ENCODE measurements at places on chromosomes 2 and 18.

DNA sequence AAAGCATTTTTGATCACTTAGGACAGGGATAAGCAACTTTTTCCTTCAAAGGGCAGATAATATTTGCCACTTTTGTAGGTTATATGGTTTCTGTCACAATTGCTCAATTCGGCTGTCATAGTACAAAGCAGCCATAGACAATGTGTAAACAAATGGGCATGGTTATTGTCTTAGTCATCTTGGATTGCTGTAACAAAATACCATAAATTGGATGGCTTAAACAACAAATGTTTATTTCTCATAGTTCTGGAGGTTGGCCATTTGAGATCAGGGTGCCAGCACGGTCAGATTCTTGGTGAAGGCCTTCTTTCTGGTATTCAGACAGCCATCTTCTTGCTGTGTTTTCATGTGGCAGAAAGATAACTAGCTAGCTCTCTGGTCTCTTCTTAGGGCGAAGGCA lies 91.2 kb downstream of the TAF4B start:
- DNase-seq = no peak

DNA sequence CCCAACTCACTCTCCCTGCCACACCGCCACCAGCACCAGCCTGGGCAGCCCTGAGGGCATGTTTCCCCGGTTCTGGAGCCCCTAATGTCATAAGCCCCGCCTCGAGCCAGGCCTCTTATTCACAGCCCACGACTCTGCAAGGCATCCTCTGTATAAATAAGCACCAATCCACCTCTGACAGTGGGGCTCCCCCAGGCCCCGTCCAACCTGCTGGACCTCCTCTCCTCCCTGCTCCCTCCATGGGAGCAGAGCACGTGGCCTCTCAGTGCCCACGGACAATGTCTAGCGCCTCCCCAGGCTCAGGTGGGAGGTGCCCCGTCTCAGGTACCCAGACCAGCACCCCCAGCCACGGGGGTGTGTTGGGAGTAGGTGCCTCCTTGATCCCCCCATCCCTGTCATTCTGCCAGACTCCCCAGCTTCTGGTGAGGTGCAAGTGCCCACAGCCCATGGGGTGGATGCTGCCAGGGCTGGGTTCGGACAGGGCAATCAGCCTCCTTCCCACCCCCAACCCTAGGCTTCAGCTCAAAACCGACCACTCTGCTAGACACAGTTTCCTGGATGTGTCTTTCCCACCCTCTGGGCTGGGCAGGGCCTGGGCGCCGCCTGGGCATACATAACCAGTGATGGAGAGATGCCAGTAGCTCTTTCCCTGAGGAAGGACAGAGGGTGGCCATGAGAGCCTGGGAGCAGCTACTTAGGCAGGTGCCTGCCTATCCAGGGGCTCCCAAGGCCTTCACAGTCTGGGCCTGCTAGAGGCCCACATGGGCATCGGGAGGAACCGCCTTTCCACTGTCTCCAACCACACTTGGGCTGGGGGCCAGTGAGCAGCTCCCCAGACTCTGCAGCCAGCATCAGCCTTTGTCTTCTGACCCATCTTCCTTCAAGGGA lies 1.6 kb upstream of the ADRA2B start:
- DNase-seq = no peak

DNA sequence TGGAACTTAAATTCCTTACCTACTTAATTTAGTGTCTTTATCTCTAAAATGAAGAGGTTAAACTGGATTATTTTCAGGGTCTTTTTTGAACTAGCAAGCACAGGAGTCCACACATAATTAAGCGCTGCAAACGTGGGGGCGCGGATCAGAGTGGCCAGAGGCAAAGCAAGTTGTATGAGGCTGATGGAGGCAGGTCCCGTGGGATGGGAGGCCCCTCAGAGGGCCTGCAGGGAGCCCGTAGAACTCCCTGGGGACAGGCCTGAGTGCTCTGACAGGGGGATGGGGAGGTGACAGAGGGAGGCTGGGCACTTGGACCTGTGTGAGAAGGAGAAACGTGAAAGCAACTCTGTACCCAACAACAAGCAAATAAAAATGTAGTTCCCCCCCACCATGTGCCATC lies 177.8 kb downstream of the ACKR3 start:
- no peak for DNase-seq

GRCh38 chr18:26185267-26185666 lies 41.0 kb upstream of the TAF4B start:
- peak; percentile 7 for DNase-seq

DNA sequence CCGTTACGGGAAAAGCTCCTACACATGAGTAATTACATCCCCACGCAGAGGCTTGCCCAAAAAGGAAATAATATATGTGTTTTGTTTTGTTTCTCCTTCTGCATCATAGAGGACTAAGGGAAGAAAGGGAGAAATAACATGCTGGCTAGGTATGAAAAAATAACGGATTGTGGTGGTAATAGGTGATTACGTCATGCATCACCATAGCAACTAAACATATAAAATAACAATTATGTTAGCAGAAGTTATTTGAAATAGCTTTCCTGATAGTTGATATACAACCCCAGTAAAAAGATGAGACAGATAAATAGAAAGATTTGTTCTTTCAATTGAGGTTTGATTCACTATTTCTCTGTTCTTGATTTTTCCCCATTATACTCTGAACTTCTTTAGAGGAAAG lies 518.0 kb downstream of the ZNF516 start:
- DNase-seq = peak; percentile 43

DNA sequence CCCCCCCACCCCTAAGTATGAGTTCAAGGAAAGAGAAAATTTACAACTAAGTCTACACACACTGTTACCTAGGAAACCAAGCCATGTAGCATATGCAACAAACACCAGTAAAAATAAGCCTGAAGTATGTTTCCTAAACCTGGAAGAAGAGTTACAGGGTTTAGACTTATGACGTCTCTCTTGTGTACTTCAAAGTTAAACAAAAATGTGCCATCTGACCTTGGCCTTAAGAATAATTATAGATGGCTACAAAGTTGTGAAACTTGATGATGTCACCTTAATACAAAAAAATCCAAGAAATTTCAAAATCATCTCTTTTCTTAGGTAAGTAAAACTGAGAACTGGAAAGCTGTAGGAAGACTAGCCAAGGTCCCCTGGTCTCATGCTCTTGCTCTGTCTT lies 297.6 kb upstream of the NRXN1 start:
- DNase-seq = no peak

Measured in GM23248 (cell line).